CD8-positive, alpha-beta memory T cell (primary cell): ENCODE measurements at places on chromosomes 1 and 21. TPM values are rescaled to one million over a fixed set of nuclear protein-coding genes. Genes with fewer than 3 reads are reported as not detected.

The OR2T34 gene
- not detected for total RNA-seq

The KCNK2 gene
- total RNA-seq, result not detected

The MANEAL gene
- 9.0 TPM for total RNA-seq

The STUM gene
- not detected for total RNA-seq

The VSIG8 gene
- total RNA-seq, result not detected

The LDLRAD1 gene
- not detected for total RNA-seq

The RC3H1 gene
- total RNA-seq, result 39.7 TPM

DNA sequence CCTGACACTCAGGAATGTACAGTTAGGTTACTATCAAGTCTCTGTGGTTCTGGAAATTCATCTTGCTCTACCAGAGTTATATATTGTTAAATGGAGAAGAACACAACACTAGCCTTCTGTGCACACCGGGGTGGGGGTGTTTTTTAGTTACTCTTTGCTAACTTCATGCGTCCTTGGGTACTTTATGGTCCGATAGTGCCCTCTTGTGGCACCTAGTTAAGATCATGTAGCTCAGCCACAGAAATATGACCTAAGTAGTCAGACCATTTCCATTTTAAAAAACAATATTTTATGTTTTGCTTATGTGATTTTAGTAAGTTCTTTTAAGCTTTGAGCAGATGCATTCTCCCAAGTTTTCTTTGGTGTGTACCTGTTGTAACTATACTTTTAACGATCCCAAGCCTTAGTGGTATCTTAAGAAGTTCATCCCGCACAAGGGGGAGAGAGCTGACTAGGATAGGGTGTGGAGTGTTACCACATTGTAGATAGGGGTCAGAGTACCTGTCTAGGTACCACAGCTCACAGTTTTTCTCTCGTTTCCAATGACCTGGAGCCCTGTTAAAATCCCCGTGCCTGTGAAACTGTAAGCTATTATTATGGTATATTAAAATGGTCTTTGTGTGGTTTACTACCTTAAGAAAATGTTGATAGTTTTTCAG is 20.6 kb upstream of the SH3D21 start:
- peak; percentile 76 for DNase-seq
- no peak overlapping the region for H3K4me3 ChIP-seq
- no peaks in the 10 kb centered on the region for H3K27me3 ChIP-seq
- H3K27ac ChIP-seq, result no peak overlapping the region
- peaks cover 62% of the 10 kb centered on the region for H3K36me3 ChIP-seq

GRCh38 chr21:34881839-34882371 is 167.2 kb downstream of the RUNX1 start:
- H3K36me3 ChIP-seq, result peaks cover 33% of the 10 kb centered on the region
- peak overlapping the region; percentile 21 for H3K27ac ChIP-seq

GRCh38 chr21:14675774-14676530 is 129.8 kb upstream of the SAMSN1 start:
- peak; percentile 45 for DNase-seq
- no peaks in the 10 kb centered on the region for H3K27me3 ChIP-seq
- H3K4me1 ChIP-seq, result peaks cover 43% of the 10 kb centered on the region
- peak overlapping the region; percentile 64 for H3K27ac ChIP-seq

DNA sequence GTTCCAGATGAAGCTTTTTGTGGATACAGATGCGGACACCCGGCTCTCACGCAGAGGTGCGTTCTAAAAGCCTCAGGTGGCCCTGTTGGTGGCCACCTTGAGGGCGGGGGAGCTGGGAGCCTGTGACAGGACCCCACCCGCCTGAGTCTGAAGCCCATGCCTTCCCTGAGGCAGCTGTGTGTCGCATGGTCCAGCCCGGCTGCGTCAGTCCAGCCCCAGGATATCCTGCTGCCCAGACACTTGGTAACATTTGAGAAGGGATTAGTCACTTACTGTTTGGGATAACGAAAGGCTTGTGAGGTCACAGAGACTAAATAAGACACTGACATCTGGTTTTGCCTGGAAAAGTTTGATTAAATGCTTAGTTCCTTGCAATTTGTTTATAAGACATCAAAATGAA is 68.9 kb downstream of the UCK2 start:
- no peaks in the 10 kb centered on the region for H3K27me3 ChIP-seq
- H3K36me3 ChIP-seq, result no peaks in the 10 kb centered on the region
- no peaks in the 10 kb centered on the region for H3K4me1 ChIP-seq
- DNase-seq, result no peak

DNA sequence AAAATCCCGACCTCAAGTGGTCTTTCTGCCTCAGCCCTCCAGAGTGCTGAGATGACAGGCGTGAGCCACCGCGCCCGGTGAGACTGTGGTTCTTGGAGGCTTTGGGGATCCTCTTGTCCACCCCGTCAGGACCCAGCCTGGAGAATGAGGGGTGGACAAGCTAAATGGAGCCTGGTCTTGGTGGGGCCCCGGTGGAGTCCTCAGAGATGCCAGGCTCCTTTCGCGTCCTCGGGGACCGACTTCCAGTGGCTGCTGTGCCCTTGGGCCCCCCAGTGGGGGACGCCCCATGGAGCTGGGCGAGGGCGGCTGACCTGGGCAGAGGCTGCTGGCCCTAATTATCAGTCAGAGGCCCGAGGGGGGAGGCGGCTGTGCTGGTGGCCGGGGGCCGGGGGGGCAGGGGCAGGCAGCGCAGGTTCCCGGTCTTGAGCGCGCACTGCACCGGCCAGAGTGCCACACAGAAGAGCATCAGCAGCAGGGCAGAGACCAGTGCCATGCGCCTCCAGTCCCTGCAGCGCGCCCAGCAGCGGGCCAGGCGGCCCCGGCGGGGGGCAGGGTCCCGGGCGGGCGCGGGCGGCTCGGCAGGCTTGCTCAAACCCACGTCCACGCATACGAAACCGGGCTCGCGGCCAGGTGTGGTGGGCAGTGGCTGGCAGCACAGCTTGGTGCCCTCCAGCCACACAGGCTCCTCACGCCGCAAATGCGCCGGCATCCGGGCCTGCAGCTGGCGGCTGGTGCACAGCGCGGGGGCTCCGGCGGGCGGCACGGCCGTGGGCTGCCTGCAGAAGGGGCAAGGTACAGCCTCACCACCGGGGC is 2.4 kb downstream of the RNF223 start:
- H3K4me3 ChIP-seq, result no peak overlapping the region
- H3K36me3 ChIP-seq, result no peaks in the 10 kb centered on the region
- H3K27ac ChIP-seq, result no peak overlapping the region
- H3K4me1 ChIP-seq, result peaks cover 4% of the 10 kb centered on the region
- no peak for DNase-seq

GRCh38 chr1:37084013-37084412 is 49.7 kb upstream of the GRIK3 start:
- H3K27ac ChIP-seq, result no peak overlapping the region
- no peak overlapping the region for H3K4me3 ChIP-seq
- no peaks in the 10 kb centered on the region for H3K4me1 ChIP-seq
- no peak for DNase-seq
- H3K36me3 ChIP-seq, result no peaks in the 10 kb centered on the region

DNA sequence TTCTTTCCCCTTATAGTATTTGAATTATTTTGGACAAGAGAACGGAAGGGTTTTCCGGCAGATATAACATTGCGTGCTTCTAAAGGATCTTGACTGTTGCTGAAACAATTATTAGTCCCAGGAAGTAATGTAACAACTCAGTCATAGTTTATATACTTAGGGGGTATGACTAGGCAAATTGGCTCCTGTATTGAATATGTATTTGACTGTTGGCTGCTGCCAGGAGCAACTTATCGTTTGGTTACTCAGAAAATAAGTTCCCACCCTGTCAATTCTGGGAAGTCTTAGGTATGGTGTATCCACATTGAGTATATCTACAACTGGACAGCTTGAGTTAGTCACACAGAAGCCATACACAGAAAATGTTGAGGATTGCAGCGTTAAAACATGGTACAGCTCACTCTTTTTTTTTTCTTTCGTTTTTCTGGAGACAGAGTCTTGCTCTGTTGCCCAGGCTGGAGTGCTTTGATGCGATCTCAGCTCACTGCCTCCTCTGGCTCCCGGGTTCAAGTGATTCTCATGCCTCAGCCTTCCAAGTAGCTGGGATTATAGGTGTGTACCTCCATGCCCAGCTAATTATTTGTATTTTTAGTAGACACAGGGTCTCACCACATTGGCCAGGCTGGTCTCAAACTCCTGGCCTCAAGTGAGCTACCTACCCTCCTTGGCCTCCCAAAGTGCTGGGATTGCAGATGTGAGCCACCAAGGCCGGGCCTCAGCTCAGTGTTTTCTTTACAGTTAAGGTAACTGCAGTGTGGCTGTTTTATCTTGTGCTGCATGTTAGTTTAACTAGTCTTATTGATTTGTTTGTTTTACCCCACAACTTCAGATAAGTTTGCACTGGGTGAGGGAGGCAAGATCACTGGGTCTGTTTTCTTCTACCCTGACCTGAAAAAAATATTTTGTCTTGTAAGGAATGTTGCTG is 10.2 kb downstream of the SMAP2 start:
- peaks cover 89% of the 10 kb centered on the region for H3K4me1 ChIP-seq
- H3K27me3 ChIP-seq, result no peaks in the 10 kb centered on the region
- no peaks in the 10 kb centered on the region for H3K36me3 ChIP-seq

DNA sequence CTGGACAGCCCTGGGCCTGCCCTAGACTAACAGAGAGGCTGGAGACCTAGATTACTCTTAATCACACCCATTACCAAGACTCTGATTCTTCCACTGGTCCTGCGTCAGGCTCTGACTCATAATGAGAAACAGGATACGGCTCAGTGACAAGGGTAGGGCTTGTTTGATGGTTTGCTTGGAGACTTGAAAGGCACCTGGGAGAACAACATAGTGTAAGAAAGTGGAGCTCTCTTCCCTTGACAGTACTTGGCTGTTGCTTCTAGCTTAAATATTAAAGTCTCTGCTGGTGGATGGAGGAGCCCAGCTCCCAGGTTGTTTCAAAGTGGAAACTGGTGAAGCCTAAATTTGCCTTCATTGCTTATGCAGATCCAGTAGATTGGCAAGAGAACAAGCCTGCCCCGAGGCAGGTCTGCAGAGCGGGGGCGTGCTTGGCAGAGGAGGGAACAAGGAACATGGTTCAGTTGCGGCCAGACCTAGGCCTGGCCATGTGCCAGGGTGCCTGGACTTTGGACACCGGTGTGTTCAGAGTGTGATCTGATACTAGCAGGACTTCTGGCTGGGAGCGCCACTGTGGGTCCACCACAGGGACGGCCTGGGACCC is 480.6 kb downstream of the CAMTA1 start:
- H3K27ac ChIP-seq, result no peak overlapping the region
- H3K36me3 ChIP-seq, result no peaks in the 10 kb centered on the region
- no peaks in the 10 kb centered on the region for H3K4me1 ChIP-seq
- DNase-seq, result no peak
- no peak overlapping the region for H3K4me3 ChIP-seq

DNA sequence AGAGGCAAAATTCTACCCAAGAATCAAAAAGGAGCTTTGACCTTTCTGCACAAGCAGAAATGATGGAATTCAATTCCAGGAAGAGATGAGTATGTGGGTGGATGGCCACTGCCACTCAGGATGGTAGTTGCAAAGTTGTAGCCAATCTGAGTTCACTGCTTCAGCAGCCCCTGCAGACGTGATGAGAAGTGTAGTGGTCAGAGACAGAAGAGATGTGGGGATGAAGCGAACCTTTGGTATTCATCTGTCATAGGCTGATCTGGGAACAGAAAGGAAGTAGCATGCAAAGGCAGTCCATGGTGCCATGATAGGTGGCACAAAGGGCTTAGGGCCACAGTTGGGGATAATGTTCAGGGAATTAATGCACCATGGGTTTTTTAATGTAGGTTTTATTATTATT is 81.1 kb upstream of the PGBD5 start:
- H3K4me1 ChIP-seq, result no peaks in the 10 kb centered on the region
- no peaks in the 10 kb centered on the region for H3K36me3 ChIP-seq
- no peak for DNase-seq

- no peak overlapping the region for H3K4me3 ChIP-seq
- H3K4me1 ChIP-seq, result no peaks in the 10 kb centered on the region
- H3K27ac ChIP-seq, result no peak overlapping the region
- H3K27me3 ChIP-seq, result no peaks in the 10 kb centered on the region
Measured at GRCh38 chr1:230458509-230458908, 32.4 kb upstream of the PGBD5 start.

DNA sequence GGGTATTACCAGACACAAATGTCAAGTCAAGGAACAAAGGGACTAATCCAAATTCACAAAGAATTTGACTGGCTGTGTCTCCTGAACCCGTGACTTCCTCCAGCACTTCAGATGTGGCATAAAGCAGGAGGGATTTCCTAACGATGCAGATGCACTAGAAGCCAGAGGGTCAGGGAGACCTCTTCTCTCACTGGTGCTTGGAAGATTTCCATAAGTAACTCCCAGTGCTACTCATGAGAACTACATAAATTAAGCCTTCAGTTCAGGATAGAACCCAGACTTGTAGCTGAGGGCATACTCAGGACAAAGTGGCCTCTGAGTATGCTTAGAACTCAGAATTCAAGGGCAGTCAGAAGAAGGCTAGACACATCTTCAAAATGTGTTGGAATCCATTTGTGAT is 83.6 kb upstream of the NRIP1 start:
- H3K4me3 ChIP-seq, result no peak overlapping the region
- H3K4me1 ChIP-seq, result no peaks in the 10 kb centered on the region
- DNase-seq, result no peak
- no peaks in the 10 kb centered on the region for H3K36me3 ChIP-seq
- no peak overlapping the region for H3K27ac ChIP-seq

DNA sequence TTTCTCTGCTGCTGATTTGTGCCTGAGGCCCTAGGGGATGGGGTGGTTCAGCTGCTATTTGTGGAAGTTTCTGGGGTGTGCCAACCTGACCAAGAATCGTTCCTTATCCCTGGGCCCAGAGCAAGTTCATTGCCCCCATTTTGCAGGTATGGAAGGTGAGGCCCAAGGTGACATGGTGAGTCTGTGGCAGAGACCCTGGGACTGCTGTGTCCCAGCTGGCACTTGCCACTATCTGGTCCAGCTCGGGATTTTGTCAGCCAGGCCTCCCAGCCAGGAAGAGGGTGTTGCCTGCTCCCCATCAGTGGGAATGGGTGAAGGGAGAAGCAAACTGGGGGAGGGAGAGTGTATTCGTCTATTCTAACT is 18.9 kb upstream of the LRP8 start:
- no peak for DNase-seq
- H3K4me1 ChIP-seq, result no peaks in the 10 kb centered on the region
- no peaks in the 10 kb centered on the region for H3K27me3 ChIP-seq
- H3K27ac ChIP-seq, result no peak overlapping the region
- no peak overlapping the region for H3K4me3 ChIP-seq

DNA sequence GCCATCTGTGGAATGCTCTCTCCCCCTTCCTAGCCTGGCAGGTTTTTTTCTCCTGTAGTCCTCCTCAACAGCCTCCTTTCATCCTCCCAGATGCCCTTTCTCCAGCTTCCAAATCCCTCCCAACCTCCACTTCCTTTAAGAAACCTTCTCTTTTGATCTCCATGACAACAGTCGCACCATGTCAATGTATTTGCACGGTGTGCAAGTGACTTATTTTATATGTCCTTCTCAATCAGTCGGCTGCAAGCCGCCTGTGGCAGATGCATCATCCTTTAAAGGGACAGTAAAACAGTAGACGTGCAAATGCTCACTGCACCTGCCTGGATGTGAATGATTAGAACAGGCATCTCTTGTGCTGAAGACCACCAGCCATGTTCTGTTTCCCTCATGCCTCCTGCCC is 285.2 kb downstream of the PCP4 start:
- no peaks in the 10 kb centered on the region for H3K4me1 ChIP-seq
- no peak for DNase-seq
- no peaks in the 10 kb centered on the region for H3K36me3 ChIP-seq
- H3K27ac ChIP-seq, result no peak overlapping the region
- no peaks in the 10 kb centered on the region for H3K27me3 ChIP-seq

GRCh38 chr1:232969799-232970198 is 19.4 kb downstream of the NTPCR start:
- no peaks in the 10 kb centered on the region for H3K27me3 ChIP-seq
- peaks cover 21% of the 10 kb centered on the region for H3K36me3 ChIP-seq
- no peak overlapping the region for H3K4me3 ChIP-seq
- no peak overlapping the region for H3K27ac ChIP-seq

- no peak overlapping the region for H3K27ac ChIP-seq
- H3K4me3 ChIP-seq, result no peak overlapping the region
- H3K36me3 ChIP-seq, result no peaks in the 10 kb centered on the region
- no peak for DNase-seq
- no peaks in the 10 kb centered on the region for H3K4me1 ChIP-seq
Measured at GRCh38 chr1:173893611-173894010, 23.5 kb downstream of the SERPINC1 start.
